Upper lobe of right lung (tissue), 1 donor: ENCODE measurements at places on chromosomes 7 and 10.

DNA sequence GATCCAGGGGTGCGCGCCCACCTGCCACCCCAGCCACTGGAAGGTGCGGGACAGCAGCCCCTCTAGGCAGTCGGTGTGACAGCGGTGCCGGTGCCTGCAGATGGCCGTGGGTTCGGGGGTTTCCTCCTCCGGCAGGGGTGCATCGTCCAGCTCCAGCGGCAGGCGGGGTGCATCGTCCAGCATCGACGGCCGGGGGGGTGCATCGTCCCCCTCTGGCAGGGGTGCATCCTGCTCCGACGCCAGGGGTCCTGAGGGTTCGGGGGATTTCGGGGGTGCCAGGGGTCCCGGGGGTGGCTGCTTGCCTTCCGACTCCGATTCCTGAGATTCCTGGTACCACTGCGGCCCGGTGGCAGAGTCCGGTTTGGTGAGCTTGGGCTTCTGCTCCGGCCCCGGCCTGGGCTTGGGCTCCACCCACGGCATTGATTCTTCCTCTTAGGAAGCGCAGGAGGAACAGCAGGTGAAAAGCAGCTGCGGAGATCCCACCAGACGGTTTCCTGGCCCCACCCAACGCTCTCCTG, 90.2 kb upstream of the RAB18 start:
- DNase-seq, result no peak

DNA sequence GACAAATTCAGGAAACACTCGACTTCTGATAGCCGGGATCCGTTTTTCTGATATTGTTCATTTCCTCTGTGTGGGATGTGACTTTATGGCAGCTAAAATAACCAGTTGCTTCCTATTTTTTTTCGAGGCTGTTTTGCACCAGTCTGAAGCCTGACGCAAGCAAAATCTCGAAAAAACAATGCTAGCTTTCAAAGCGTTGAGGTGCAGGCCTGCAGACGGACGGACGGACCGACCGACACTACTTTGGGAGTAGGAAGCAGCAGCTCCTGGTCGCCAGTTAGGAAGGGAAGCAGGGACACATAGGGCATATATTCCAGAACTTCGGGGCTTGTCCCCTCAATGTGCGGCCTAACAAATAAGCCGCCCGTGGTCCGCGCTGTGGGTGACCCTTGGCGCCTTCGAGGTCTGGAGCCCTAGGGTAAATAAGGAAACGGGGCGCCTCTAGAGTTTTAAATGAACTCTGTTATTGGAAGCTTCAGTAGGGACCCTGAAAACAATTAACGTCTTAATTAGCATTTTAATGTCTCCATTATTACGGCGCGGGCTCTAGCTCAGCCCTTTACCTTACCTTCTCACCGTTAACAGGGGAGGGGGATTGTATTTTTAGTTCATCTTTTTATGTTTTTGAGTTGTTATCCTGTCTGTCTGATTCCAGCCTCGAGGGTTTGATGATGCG, 1.3 kb downstream of the HHEX start:
- DNase-seq, result no peak

GRCh38 chr10:47354165-47354564, 6.0 kb downstream of the RBP3 start:
- no peak for DNase-seq

- DNase-seq, result no peak
Observed at GRCh38 chr7:37416378-37417106, 32.1 kb downstream of the ELMO1 start.

DNA sequence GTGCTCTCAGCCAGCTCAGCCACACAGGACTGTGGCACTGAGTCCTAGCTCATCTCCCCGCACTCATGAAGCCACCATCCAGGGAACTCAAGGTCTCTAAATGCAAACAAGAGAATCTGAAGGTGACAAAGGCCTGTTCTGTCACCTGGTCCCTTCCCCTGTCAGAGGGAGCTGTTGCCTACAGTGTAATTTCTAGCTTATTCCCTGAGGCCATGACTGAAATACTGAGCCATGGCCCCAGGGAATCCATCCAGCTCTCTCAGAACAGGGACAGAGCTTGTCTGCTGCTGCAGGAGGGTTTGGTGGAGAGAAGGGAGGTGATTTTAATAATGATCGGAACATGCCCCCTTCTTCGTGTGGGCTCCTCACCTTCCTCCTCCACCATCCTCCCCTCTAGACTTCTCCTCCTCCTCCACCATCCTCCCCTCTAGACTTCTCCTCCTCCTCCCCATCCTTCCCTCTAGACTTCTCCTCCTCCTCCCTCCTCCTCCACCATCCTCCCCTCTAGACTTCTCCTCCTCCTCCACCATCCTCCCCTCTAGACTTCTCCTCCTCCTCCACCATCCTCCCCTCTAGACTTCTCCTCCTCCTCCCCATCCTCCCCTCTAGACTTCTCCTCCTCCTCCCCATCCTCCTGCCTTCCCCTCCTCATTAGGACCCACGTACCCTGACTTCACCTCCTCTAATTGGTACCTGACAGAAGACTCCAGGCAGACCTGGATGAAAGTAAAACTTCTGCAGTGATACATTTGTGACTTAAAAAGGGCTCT, 338.0 kb upstream of the MKI67 start:
- DNase-seq, result peak; percentile 76

- peak; percentile 74 for DNase-seq
Observed at GRCh38 chr7:108002726-108003598, at the start of gene LAMB1. LAMB1 (minus strand) TSS chr7:108003161; CDS start chr7:108002885, 276 bp downstream.

- no peak for DNase-seq
Observed at GRCh38 chr10:49569031-49569631, 30.2 kb upstream of the ERCC6 start.

DNA sequence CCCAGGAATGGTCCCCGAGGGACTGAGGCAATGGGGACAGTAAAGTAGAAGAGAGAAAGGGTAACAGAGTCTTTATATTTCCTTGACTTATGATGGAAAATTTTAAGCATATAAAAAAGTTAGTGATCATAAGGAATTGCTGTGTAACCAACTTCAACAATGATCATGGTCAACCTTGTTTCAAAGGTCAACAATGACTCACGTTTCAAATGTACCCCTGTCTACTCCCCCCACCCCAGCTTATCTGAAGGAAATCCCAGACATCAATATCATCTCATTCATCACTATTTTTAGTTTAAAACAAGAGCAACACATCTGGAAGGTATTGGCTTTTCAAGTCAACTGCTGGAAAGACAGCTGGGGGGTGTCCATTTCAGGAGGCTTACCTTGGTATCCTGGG, 92.9 kb downstream of the SMURF1 start:
- no peak for DNase-seq

GRCh38 chr10:44253769-44254462, 131.0 kb downstream of the CXCL12 start:
- DNase-seq, result peak; percentile 78

- no peak for DNase-seq
Observed at GRCh38 chr7:140215281-140215680, 38.5 kb upstream of the KDM7A start.

DNA sequence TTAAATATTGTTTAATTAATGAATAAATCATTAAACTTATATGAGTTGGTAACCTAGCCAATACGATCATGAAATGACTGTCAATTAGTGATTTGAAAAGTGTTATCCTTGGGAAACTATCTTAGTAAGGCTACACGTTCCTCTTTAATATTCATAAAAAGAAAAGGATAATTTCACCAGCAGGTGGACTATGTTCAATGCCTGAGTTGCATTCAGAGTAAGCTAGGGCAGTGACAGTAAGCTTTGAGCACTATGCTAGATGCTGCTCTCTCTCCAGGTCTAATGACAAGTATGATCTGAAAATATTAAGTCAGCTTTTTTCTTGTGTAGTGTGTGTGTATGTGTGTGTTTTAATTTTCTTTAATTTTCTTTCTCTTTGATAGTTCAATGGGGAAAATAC, 486.3 kb upstream of the PCDH15 start:
- no peak for DNase-seq

GRCh38 chr7:47515305-47515834, 66.5 kb downstream of the TNS3 start:
- no peak for DNase-seq

DNA sequence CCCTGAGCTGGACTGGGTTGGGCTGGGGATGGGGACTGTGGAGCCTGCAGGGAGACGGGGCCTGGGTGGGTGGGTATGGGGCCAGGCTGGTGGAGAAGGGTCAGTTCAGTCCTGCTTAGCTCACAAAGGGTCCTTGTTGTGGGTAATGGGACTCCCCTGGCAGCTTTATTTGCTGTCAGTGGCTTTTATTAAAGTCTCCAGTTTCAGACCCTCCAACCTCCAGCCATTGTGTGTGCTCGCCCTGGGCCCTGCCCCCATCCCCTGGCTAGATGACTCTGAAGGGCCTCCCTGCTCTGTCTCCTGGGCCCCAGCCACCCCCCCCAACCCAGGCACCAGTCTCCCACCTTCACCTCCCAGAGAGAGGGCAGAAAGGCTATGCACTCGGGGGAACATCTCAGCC, 44.4 kb upstream of the SLF2 start:
- no peak for DNase-seq

DNA sequence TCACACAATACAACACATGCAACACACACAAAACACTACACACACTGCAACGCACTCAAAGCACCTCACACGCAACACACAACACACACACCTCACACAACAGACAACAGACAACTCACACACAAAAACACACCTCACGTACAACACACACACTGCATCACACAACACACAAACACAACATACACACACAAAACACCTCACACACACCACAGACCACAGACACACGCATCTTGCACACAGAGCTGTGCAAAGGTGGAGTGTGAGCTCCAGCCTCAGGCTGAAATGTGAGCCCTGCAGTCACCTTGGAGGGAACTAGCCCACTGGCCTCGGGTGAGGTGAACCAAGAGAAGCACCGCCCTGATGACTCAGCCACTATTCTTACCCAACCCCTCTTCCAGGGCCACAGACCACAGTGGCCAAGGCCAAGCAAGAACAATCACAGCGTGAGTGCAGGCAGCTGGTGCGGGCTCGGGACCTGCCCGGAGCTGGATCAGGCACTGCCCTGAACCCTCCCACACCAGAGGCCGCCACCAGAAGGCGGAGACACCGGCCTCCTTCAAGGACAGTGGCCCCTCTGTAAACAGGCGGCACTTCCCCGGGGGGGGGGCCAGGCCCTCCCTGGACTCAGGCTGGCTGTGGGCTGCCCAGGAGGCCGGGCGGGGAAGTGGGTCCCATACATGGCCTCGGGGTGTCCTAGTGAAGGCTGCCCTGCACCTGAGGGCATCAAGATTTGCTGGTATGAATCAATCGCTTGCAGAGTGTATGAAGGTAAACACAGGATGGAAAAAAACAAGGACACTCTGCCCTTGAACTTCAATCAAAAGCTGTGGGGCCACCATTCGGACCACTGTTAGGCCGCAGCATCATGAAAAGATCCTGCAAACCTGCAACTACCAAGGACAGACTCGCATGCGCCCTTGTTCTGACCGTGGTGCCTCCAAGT, 106.7 kb downstream of the TNS3 start:
- DNase-seq, result peak; percentile 95
